ENCODE measurements at places on chromosomes 12 and 14. TPM values are rescaled to one million over a fixed set of nuclear protein-coding genes. Genes with fewer than 3 reads are reported as not detected.

- DNase-seq, result no peak
These were observed 3.7 kb downstream of the MYH6 start for GRCh38 chr14:23404331-23404900.

- DNase-seq, result peak; percentile 2
These were observed 399 bp downstream of the NCAPD2 start for GRCh38 chr12:6494258-6494743.

DNA sequence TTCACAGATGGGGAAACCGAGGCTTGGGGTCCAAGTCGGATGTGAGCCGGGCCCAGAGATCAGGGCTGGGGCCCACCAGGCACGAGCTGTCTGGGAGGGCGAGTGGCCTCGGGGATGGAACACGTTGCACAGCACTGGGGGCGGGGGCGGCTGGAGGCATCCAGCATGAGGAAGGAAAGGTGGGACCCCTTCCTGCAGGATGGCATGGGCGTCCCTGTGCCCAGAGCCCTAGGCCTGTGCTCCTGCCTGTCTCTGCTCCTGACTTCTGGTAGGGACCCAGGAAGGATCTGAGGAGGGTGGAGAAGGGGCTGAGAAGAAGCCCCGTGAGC is 183.4 kb downstream of the KIF26A start:
- DNase-seq, result no peak

DNA sequence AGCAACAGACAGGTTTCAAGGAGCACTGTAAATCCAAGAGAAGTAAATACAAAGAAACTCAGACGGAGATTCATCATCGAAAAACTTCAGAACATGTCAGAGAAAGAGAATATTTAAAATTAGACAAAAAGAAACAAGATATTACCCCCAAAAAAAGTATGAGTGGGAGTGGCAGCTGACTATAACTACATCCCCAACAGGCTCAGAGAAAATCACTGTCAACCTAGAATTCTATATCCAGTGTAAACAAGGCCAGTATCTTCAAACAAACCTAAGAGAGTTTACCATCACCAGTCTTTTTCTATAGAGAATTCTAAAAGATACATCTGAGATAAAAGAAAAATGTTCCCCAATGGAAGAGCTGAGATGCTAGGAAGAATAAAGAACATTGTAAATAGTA is 39.6 kb downstream of the CRY1 start:
- DNase-seq, result no peak

DNA sequence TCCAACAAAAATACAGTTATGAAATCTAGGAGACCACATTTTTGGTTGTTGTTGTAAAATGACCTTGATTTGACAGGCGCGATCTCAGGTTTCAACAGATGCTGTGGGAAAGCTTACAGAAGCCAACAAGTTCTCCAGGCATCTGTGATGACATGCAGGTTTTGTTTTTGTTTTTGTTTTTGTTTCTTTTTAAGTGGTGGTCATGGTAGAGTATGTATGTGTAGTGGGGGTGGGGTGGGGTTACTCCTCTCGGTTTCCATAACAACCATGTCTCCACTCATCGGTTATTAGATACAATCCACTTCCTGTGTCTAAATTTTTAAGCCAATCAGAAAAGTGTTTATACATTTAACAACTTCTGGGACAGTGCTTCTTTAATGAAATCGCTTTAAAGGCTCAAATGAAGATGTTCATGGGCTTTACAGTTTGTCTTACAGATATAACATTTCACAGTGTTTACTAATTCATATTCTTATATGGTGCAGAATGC is 199.9 kb upstream of the FOXN3 start:
- peak; percentile 56 for DNase-seq

- no peak for DNase-seq
These were observed 166.7 kb downstream of the ALG10 start for GRCh38 chr12:34188974-34189373.

- DNase-seq, result no peak
These were observed 154.2 kb downstream of the DYRK2 start for GRCh38 chr12:67802731-67803130.

DNA sequence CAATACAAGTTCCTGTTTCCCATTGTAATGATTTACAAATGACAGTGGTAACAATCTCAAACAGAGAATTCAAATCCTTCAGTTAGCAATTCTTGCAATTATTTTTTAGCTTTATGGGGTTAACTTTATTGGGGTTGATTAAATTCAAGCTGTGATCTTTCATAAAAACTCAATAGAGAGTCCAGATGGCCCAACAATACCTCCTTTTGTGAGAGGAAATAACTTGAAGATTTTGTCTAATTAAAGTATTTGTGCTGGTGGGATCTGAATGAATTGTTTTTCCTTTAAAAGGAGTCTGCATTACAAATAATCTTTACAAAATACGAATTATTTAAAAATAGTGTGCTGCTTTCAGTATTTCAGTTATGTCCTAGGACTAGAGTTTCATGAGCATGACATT is 4.4 kb upstream of the ARHGAP5 start:
- DNase-seq, result peak; percentile 65

Gene ADAM21
- not detected for polyA plus RNA-seq

Gene PRR4
- 6.0 TPM for polyA plus RNA-seq
